ENCODE measurements at places on chromosomes 11 and 22.
A peak's percentile ranks its signal among the peaks of the same experiment; 100 is the strongest.

- DNase-seq, result no peak
Observed at GRCh38 chr22:49483946-49484345, 343.7 kb downstream of the BRD1 start.

DNA sequence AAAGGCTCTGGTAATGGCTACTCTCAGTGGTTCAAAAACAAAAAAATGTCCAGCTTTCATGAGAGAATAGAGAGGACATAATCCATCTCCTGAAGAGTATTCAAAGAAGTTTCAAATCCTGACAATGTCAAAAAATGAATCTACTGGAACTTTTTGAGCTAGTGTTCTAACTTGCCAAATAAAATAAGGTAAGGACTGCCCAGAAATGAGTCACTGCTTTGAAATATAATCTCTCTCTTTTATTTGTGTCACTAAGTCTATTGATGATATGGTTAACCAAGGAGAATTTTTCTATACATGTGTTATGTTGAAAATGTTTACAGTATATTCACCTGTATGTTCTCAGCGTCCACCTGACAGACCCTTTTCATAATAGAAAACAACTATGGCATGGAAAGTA is 3.4 kb downstream of the GUCY1A2 start:
- no peak for DNase-seq

GRCh38 chr11:32172848-32173834 is 82.3 kb downstream of the RCN1 start:
- DNase-seq, result peak; percentile 34

GRCh38 chr11:70010774-70011173 is 67.3 kb upstream of the ANO1 start:
- DNase-seq, result no peak

DNA sequence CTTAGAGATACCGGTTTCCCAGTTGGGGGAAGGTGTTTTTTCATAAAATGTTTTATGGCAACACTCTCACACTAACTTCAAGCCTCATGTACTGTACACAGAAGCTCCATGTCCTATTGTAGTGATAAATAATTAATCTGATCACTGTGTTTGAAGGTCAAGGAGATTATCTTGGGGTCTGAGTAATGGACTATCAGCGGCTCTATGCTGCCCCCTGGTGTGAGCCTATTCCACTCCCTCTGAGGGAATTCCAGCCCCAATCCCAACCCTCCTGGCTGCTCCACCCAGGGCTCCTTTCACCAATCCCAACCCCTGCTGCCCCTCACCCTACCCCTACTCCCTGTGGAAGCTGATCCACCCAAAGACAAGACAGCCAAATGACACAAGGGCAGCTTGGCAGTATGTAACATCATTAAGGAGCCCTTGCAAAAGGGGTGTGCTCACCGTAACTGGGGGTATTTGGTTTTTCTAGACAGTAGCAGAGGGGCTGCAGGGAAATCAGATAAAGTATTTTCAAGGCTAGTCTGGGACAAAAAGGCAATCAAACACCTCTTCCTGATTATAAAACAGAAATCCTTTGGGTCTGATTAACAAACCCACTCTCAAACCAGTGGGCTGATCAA is 22.3 kb downstream of the HPS4 start:
- peak; percentile 18 for DNase-seq

DNA sequence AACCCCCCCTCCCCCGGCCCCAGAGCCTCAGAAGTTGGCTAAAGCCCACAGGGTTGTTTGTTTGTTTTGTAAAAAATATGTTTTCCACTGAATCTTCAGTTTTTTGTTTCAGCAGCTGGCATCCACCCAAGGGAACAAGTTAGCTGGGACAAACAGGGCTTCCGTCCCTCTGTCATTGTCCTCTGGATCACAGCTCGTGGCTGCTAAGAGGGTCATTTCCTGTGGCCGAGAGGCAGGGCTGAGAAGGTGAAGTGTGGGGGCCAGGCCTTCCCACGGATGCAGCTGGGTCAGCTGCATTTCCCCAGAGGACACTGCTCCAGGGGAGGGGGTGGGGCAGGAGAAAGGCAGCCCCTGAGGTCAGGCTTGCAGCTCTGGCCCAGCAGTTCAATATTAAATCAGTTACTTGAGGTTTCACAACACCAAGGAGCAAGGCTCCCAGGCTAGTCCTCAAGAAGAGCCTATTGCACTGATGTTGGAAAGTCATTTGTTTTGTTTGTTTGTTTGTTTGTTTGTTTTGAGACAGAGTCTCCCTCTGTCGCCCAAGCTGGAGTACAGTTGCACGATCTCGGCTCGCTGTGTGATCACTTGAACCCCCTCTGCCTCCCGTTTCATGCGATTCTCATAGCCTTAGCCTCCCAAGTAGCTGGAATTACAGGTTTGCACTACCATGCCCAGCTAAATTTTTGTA is 34.4 kb upstream of the SMTN start:
- DNase-seq, result no peak

DNA sequence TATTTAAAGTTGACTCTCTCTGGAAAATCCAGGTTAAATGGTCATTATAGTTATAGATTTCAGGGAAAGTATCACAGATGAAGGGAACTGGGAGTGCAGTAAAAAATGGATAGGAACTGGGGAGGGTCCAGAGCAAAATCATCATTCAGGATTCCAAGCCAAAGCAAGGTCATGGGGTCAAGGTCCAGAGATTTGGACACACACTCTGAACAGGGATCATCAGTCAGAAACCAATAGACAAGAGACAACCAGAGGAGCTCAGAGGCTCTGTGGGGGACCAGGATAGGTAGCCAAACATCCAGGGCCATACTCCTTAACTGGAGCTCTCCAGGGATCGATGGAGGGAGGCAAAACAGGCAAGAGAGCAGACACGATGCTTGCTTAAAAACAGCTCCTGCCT is 27.3 kb upstream of the PSMA1 start:
- DNase-seq, result no peak

- DNase-seq, result no peak
Observed at GRCh38 chr22:24893341-24894070, 53.0 kb downstream of the LHFPL7 start.

DNA sequence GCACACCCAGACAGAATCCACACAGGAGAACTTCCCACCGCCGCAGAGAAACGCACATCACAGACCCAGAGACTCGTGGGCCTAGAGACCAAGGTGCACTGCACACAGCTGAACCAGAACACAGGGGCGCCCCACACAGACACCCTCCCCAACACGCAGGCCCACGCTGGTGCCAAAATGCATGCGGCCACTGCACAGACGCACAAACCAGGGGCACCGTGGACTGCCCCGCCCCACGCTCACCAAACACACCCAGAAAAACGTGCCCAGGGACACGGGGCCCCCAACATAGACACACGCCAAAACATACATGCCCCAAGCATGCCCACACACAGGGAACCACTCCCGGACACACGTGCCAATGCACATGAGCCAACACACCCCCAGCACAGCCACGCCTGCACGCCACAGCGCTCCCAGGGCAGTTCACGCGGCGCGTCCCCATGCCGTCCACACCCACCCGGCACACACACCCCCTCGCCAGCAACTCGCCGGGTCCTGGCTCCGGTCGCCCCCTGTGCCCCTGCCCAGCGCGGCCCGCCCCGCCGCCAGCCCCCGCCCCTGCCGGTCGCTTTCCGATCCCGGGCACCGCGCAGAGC is 7.8 kb downstream of the ELFN2 start:
- no peak for DNase-seq

DNA sequence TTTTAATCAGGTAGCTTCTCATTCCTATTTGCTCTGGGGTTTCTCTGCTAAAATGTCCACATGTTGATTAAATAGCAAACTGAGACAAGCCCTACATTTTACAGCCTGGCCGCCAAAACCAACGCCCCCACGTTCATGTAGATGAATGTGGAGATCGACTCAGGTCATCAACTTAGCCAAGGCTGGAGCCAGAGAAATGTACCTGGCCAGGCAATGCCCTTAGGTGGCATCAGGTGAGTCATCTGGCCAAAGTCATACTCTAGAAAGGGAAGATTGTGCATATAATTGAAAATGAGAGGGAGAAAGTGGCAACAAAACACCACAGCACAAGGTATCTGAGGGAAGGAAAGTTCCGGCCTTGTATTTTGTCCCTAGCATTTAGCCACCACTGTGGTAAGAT is 37.1 kb upstream of the CCDC89 start:
- no peak for DNase-seq

DNA sequence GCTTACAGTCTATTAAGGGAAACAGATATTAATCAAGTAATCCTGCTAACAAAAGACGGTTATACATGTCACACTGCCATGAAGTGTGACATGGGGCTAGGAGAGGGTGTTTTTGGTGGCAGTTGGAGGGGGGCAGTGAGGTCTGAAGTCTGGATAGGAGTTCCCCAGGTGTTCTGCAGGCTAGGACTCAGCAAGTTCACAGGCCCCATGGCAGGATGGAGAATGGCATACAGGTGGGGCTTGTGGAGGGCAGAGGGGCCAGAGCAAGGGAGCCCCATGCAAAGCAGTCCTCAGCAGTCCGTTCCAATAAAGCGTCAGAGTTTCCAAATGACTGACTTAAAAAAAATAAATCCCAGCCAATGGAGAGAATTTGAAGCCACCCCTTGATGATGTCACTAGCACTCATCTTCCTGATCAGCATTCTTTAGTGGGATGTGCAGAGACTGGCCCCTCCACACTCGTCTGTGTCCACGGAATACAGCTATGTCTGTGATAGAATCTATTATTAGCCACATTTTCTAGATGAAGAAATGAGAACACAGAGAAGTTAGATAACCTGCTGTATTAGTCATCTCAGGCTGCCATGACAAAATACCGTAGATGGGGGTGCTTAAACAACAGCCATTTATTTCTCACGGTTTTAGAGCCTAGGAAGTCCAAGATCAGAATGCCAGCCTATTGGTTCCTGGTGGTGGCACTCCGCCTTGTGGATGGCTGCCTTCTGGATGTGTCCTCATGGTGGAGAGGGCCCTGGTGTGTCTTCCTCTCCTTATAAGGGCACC is 32.6 kb downstream of the PRDM11 start:
- no peak for DNase-seq

DNA sequence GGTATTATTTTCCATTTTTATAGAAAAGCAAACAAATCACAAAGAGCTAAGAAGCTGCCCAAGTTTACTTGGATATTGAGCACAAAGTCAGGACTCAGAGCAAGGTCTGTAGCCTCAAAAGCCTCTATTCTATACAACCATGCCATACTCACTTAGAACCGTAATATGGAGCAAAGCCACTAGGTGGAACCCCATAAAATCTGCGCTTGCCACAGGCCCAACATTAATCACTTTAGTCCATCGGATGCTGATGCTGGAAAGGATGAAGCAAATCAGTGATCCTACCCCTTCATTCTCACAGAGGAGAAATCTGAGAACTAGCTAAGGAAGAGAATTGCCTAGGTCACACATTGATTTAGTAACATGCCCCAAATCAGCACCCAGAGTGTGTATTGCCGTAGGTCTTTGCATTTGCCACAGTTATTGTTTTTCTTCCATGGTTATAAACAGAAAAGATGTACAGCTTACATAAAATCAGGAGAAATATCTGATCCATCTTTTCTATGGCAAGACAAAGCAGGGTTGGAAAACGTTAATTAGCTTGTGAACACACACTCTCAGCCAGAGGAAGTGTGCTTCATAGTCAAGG is 56.7 kb upstream of the RAB38 start:
- DNase-seq, result no peak

DNA sequence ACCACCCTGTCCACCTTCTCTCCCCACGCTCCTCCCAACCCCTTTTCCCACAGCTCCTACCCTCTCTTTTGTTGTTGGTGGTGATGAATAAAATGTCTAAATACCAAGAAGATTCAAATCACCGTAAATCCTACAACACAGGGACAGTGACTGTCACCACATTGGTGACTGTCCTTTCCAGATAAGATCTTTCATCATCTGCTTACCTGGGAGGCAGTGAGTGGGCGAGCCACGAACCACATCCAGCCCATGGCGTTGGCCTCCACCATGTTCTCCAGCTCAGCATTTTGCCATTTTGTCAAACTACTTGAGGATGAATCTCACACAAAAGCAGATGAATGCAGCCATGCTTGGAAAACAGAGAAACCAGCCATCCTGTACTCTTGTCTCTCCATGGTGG is 6.7 kb upstream of the CYTH4 start:
- DNase-seq, result no peak
